ENCODE measurements at places on chromosomes 4 and X. TPM values are rescaled to one million over a fixed set of nuclear protein-coding genes. Genes with fewer than 3 reads are reported as not detected.

The FRG1 gene
- 43.2 TPM for total RNA-seq

The RBM46 gene
- 0.33 TPM for total RNA-seq

The CCNG2 gene
- 9.9 TPM for total RNA-seq

The COL4A5 gene
- total RNA-seq, result 49.1 TPM

The GLRB gene
- total RNA-seq, result 0.50 TPM

The TMPRSS11B gene
- total RNA-seq, result not detected

The NHSL2 gene
- total RNA-seq, result 5.7 TPM

The ADGRG2 gene
- 6.8 TPM for total RNA-seq

The HTN1 gene
- not detected for total RNA-seq

The GPR50 gene
- total RNA-seq, result 12.2 TPM

The EVC2 gene
- total RNA-seq, result 7.1 TPM

The CCKAR gene
- not detected for total RNA-seq

The PGAM4 gene
- 0.52 TPM for total RNA-seq

The VCX2 gene
- total RNA-seq, result not detected

The NWD2 gene
- not detected for total RNA-seq

The PLK4 gene
- 40.2 TPM for total RNA-seq

The SPATA4 gene
- total RNA-seq, result not detected

The NPY1R gene
- total RNA-seq, result 24.0 TPM

The HTN3 gene
- total RNA-seq, result not detected

The LPAR4 gene
- 6.4 TPM for total RNA-seq

The GAGE2A gene
- total RNA-seq, result not detected

The MTMR1 gene
- total RNA-seq, result 25.2 TPM

The CCNA2 gene
- total RNA-seq, result 89.0 TPM

The LINC00632 gene
- 46.3 TPM for total RNA-seq

The SMIM10L2A gene
- total RNA-seq, result 18.3 TPM

All from H9 (cell line).